ENCODE measurements at places on chromosomes 2 and 18. TPM values are rescaled to one million over a fixed set of nuclear protein-coding genes. Genes with fewer than 3 reads are reported as not detected.
A peak's percentile ranks its signal among the peaks of the same experiment; 100 is the strongest.

UGT1A8 gene
- not detected for total RNA-seq

DNA sequence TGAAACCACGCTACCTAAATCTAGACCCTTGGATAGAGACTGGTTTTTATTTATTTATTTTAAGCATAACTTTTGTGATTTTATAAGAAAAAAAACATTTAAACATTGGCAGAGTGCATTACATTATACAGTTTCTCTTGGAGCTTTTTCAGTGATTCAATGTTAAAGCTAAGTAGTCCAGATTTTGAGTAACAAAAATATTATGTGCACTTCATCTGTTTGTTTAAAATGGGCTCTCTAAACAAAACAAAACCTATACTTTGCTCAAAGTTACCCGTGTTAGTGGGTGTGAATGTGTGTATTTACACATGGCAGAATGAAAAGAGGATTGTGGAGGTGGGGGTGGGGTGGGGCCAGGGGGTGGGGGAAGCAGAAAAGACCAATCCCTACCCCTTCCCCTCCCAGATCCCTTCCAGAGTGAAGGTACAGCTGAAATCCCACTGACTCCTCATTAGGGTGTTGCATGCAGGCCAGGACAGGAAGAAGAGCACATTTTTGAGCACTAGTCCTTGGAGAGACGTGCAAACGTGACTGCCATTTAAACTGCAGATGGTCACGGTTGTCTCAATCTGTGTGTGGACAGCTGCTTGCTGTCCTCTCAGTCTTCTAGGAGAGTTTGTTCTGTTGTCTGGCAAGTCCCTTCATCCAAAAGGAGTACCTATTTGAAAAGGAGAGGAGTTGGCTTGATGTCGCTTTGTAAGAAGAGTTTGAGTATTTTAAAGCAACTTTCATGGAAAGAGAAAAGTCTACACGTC is 303.0 kb downstream of the ICOS start:
- DNase-seq, result no peak

GRCh38 chr2:37944268-37944667 is 19.2 kb downstream of the RMDN2 start:
- no peak for DNase-seq

DNA sequence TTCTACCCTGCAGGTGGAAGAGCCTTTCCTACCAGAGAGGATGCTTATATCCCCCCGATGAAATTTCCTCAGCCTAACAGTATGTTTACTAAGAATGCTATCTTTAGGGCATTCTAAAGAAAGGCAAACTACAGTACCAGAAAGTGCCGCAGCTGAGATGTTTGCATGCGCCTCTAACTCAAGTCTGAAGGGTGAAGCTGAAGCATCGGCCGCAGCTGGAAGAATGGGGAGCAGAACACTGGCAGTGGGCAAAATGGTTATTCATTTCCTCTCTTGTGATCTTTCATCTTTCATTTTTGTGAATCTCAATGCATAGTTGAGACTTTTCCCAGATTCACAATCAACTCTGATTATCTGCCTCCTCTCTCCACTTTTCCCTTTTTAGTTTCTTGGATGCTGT is 648.2 kb upstream of the ZEB2 start:
- DNase-seq, result no peak

DNA sequence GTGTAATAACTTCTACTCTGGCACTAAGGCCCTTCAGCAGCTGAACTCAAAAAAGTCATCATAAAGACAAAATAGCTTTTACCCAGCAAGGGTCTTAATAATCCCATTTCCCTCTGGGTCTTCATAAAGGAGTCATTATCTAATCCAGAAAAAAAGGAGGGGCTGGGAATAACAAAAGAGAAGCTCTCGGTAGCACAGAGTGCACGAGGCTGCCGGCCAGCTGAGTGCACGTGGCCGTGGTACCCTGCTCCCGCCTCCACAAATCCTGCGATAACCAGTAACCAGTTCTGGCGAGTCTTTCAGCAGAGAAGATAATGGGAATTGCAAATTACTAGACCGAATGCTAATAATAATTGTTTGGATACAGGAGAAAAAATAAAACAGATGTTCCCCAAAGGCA is 7.5 kb downstream of the NRP2 start:
- DNase-seq, result no peak

GRCh38 chr2:200618590-200619021 is 32.8 kb downstream of the AOX1 start:
- DNase-seq, result no peak

DNA sequence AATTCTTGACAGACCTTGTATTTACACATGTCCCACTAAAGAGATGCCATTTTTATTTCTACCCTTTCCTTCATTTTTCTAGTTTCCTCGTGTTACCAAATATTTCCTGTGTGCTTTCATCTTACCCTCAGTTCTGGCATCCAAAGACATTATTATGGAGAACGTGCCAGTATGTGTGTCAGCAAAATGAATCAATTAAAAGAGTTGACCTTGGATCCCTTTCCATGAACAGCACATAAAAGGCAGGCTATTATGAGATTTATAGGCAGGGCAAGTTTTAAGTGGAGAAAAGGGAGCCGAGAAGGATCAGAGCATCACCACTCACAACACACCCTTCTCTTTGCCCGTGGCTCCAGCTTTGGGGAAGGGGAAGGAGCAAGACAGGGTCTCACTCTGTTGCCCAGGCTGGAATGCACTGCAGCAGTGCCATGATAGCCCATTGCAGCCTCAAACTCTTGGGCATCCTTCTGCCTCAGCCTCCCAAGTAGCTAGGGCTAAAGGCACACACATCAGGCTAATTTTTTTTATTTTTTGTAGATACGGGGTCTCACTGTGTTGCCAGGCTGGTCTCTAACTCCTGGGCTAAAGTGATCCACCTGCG is 149.9 kb downstream of the GFPT1 start:
- DNase-seq, result no peak

DNA sequence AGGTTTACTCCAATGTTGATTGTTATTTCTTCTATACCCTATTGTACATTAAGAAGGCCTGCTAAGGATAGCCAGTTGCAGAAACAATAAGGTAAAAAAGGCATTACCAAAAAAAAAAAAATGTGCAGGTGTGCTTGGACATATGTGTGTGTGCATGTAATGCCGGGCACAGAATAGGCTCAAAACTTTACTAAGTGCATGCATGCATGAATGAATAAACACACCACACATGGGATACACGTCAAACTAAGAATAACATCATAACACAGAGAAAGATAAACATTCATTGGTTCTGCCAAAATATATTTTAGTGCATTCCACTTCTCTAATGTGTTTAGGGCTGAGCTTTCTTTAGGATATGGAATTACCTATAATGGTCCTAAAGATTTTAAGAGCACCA is 298.2 kb downstream of the TCF4 start:
- no peak for DNase-seq

ATRAID gene
- 94.9 TPM for total RNA-seq

DNA sequence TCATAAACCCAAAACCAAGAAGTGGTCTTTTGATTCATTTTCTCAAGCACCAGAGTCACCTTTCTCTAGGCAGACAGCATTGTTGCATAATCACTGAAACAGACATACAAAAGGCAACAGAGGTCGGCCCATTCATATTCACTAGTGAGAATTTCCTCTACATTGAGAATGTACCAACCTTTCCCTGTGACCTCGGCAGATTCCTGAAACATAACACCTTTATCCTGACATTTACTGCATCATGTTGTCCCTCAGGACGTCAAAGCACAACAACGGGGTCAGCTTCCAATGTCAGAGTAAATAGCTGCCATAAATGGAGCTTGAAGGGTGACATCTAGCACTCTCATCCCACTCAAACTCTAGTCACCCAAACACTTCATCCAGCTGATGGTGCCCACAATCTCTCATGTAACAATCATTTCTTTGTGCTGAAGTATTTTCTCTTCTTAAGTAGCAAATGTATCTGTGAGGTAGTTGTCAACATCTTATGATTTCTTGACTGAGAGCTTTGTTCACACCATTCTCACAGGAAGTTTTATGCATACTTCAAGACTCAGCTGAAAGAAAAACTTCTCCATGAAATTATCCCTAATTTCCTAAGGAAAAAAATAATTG is 802.6 kb upstream of the CHAC2 start:
- DNase-seq, result no peak

- no peak for DNase-seq
These were observed 53.9 kb downstream of the SH3BP4 start for GRCh38 chr2:235005603-235006259.

NCKAP5 gene
- total RNA-seq, result not detected

DNA sequence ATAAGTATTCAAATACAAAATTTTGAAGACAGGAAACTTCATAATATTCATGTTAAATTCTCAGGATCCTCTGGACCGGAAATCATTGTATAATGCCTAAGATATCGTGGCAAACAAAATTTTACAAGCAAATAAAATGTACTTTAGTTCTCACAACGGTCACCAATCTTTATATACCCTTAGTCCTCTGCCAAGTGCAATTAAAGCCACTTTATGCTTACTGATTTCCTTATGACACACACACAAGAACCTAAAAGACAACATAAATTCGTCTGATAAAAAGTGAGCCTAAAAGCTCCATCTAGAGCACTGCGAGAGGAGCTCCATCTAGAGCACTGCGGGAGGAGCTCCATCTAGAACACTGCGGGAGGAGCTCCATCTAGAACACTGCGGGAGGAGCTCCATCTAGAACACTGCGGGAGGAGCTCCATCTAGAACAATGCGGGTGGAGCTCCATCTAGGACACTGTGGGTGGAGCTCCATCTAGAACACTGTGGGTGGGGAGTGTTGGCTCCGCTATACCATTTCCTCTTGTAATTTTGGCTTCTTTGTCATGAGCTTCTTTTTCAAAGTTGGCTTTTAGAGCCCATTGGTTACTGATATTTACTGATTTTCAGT is 15.9 kb downstream of the ATP8B1 start:
- no peak for DNase-seq

TMEM247 gene
- not detected for total RNA-seq

SFTPB gene
- total RNA-seq, result not detected

GRCh38 chr18:23136326-23137096 is 1.2 kb downstream of the CABLES1 start:
- no peak for DNase-seq

DNA sequence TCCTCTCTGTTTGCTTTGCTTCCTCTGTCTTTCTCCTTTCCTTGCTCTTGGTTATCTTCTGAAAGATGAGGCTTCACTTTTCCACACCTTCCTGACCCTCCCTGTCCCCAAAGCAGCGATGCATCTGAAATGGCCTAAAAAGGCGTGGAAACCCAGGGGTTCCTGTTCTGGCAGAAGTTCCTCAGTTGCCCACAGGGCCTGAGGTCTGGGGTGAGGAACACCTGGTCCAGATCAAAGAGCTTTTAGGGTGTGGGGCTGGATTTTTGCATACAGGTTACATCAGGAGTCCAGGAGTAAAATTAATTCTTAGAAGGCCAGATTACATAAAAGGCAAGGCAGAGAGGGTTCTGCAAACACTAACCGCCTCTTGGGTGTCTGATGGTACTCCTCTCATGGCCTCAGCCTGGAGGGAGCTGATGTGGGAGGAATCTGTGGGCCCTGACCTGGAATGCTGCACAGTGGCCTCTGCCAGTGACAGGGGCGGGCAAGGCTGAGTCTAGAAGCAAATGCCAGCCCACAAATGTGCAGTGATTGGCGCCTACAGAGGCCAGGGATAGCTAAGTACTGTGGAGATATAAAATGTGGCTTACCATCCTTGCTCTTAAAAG is 41.8 kb downstream of the INPP4A start:
- DNase-seq, result no peak

- no peak for DNase-seq
These were observed 353.3 kb downstream of the DSC3 start for GRCh38 chr18:30689216-30689615.

LIMS4 gene
- 3.3 TPM for total RNA-seq

GRCh38 chr2:186486651-186487647 is 889 bp downstream of the ZC3H15 start:
- no peak for DNase-seq

DNA sequence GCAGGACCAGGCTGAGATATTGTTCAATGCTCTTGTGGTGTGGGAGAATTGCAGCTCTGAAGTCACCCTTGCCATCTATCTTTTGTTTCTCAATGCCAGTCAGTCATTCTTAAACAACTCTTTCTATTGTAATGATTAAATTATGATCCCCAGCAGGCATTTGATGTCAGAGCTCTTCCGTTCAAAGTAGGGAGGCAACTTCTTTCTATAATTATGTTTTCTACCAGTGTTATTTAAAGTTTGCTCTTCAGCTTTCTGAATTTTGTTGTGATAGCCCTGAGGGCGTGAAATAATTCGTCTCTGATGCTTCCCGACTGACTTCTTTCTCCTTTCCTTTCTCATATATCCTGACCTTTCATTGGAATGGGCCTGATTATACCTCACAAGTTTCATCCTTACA is 161.4 kb upstream of the KLHL14 start:
- DNase-seq, result no peak

KCNF1 gene
- not detected for total RNA-seq

UGT1A3 gene
- total RNA-seq, result not detected

DNA sequence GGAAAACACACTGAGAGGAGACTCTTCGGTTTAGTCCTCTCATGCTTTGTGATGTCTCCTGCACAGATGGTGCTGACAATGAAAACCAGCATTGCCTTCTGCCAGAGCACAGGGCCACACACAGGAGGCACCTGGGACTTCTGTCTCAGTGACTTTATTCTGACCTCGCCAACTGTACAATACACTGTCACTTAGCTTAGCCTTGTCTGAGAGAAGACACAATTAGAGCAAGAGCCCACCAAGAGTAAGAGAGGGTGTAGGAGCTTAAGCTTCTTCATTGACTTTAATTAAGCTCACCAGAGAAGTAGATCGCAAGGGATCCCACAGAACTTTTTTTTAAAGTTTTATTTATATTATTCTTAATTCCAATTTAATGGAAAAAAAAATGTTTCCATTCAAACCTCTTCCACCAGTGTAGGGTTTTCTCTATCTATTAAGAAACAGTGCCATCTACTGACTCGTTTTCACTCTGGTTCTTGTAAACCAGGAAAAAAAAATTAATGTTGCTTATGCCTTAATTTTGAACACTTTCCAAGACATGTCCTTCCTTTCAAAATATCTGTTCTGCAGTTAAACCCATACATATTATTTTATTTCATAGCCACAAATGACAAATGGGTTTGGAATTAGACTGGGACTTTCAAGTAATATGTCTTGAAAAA is 42.4 kb upstream of the DDX18 start:
- no peak for DNase-seq

DNA sequence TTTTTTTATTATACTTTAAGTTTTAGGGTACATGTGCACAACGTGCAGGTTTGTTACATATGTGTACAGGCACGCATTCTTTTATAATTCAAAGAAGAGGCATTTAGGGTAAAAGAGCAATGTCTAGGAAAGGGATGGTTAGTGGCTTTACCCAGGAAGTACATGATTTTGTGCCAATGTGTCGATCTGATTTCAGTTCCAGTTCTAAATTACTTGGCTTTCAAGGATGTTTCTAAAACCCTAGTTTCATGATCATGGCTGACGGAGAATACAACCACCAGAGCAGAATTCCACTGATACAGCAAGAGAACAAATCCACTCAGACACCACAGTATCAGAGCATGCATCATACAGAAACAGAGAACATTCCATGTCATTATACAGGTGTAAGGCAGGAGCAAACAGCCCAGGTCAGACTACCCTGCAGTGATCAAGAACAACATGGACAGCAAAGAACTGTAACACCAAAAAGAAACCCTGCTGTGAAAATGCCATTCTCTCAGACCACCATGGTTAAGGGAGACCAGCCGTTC is 116.7 kb upstream of the STK17B start:
- no peak for DNase-seq

- DNase-seq, result no peak
These were observed 92.3 kb upstream of the ZNF516 start for GRCh38 chr18:76587147-76587878.

- DNase-seq, result peak; percentile 59
These were observed 53.6 kb upstream of the SLC14A1 start for GRCh38 chr18:45670281-45670962.

VAPA gene
- 132 TPM for total RNA-seq

GRCh38 chr2:205323929-205324328 is 358.4 kb upstream of the NRP2 start:
- DNase-seq, result no peak

NR4A2 gene
- 3.8 TPM for total RNA-seq

Data from activated CD4-positive, alpha-beta memory T cell treated with anti-CD3 and anti-CD28 coated beads, Interleukin-2, amount 10 ng/mL, durations not matched to agents 7 days and 5 days (primary cell).